ENCODE measurements at places on chromosomes 2 and 18.

- DNase-seq, result no peak
These were observed 172.4 kb downstream of the LRATD1 start for GRCh38 chr2:14804902-14805301.

DNA sequence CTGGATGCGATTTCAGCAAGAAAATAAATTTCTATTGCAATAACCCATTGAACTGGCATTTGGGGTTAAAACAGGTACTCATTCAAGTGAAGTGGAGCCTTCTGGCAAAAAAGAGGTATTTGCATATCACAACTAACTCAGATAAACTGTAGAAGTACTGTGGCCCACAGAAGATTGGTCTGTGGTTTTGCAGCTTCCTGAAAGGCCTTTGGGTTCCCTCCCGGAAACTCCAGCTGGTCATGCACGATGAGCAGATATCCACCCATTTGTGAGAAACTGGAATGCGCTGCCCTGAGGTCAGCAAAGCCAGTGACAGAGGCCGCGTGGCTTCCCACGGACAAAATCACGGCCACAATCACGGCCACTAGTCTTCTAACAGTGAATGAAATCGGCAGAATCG is 106.3 kb downstream of the EPHA4 start:
- DNase-seq, result peak; percentile 6

GRCh38 chr18:62037989-62038778 is 145.4 kb upstream of the RNF152 start:
- DNase-seq, result no peak

DNA sequence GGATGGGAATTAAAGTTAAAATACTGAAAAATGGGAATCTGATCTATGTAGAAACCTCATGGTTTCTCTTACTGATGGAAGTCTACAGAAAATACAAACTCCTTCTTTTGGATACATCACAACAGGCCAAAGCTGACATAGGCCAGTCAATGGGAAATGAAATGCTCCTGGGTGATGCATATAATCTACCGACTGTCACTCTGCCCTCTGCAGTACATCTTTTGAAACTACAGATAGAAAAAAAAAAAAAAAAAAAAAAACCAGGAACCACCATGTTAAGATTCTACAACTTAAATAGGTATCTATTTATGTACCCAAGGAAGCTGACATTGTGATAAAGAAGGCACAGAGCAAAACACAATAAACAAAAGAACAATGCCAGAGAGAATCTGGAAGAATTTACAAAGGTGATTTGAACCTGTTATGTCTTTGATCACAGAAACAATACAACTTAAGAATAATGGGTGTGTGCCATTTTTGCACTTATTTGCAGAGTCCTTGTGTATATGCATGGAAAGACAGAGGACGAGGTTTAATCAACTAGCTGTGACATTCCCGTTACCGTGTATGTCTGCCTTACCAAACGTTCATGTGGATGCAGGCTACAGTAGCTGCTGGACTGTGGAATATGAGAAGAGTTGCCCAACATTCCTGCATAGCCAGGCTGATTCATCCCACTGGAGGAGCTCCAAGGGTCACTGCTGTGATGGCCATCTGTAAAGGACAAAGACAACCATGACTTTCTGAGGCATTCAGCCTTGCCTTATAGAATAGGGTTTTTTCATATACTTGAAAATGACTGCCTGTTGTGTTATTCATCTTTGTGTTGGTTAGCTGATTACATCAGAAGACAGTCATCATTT is 312.7 kb downstream of the TCF4 start:
- DNase-seq, result peak; percentile 64

DNA sequence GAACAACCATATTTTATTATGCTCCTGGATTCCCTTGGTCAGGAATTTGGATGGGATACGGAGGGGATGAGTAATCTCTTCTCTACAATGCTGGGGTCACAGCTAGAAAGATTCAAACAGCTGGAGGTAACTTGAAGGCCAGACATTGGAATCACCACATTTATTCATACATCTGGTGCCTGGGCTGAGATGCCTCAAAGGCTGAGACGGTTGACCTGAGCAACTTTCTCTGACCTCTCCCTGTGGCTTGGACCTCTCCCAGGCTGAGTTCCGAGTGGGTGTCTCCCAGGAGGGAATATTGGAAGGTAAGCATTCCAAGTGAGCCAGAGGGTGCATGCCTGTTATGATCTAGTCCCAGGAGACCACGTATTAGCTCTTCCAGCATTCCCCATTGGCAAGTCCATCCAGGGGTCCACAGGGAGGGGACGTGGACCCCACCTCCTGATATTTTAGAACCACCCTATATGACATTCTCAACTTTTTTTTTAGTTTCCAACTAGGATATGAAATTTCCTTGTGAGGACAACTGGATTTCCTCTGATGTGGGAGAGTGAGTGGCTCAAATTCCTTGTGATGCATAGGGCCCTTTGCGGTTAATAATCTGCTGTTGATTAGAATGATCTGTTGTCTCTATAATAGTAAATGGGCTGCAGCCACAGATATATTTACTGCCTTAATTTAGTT is 101.8 kb downstream of the MRPS9 start:
- DNase-seq, result no peak

DNA sequence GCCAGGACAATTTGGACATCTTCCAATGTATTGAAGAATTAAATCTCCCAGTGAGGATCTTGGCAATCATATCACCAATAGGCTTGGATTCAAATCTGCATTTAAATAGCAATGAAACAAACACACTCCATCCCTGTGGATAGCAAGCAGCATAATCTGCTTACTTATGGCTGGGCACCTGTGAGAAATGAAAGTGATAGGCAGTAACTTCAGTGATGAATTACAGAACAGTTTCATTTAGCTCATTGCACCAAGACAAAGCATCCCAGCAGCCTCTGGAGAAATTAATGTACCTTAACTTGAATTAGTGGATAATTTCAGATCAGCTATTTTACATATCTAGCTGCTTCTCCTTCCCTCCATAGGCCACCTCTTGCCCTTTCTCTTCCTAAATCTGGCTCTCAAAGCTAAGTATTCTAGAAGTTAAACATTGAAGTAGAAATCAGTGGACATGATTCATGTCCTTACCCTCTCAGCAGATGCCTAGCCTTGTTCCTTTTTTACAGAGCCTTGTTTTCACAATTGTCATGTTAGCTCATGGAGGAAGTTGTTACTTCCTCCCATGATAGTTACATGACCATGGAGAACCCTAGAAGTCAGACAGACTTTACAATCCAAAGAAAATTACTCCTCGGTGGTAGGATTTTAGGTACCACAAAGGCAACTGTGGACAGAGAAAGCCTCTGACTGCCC is 88.5 kb upstream of the TACR1 start:
- DNase-seq, result peak; percentile 27

DNA sequence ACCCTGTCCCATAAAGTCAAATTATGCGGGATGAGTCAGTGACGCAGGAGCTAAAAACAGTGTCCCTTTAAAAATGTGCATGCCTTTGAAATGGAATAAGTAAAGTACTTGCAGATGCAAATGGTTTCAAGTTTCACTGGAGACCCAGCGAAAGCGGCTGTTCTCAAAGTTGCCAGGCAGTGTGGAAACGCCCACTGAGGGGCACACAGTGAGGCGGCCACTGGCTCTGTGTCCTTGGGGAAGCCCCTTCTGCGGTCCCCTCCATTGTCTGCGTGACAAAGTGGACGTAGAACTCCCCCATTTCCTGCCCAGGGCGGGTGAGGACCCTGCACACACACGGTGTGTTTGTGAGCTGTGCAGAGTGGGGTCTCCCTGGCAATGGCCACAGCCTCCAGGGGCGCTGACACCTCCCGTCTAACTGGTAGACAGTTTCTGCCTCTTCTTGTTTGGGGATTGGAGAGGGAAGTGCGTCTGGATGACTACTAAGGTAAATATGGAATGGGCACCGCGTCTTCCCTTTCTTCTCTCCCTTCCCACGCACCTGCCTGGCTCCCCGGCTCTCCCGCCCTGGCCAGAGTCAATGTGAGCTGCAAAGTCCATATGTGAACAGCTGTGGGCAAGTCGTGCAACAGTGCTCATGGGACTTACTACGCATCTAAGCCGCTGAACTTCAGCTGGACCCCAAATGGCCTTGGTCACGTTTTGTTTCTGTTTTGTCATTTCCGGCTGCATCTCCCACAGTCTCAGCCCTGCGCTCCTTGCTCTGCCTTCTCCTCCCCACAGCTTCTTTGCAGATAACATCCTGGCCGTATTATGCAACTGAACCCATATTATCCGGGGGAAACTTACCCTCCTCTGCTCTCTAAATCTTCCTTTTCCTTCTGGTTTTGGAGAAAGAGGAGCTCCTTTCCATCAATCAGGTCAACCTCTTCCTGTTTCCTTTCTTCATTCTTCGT is 33.7 kb upstream of the ZNF516 start:
- peak; percentile 50 for DNase-seq

DNA sequence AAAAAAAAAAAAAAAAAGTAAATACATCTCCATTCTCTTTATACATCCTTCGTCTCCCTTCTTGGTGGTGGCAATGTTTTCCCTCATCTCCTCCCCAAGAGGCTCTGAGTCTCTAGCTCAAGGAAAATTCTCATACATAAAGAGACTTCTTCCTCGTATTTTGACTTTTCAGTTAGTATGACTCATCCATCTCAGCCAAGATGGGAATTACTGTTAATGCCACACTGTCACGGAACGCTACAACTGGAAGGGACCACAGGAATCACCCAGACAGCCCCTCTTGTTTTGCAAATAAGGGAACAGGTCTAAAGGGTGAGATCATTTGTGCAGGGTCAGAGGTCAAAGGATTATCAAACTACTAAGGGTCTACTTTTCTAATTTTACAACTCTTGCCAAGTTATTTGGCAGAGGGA is 19.5 kb downstream of the NFE2L2 start:
- peak; percentile 69 for DNase-seq

GRCh38 chr2:115946891-115947290 is 1504.5 kb downstream of the DPP10 start:
- no peak for DNase-seq

GRCh38 chr18:62850619-62851306 is 135.4 kb downstream of the PHLPP1 start:
- DNase-seq, result no peak

DNA sequence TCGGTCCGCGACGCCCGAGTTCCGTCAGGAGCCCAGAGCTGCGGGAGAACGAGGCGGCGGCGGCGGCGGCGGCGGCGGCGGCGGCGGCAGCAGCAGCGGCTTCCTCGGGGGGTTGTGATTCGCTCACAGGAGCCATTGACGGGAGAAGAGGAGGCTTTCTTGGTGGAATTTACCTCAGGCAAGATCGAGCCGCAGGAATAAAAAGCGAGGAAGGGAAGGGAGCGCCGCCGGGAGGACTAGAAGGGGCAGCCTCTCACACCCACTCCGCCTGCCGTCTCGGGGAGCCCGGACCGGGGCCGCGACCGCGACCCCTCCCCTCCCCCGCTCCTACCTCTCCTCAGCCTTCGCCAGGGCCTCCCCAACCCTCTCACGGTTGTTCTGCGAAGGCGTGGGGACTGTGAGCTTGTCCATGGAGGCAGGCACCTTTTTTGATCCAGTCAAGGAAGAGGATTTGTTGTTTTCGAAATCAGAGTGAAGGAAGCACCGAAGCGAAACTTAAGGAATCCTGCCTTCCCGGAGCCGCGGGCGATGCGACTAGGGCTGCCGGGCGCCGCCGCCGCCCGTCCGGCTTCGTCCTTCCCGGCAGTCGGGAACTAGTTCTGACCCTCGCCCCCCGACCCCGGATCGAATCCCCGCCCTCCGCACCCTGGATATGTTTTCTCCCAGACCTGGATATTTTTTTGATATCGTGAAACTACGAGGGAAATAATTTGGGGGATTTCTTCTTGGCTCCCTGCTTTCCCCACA is 506 bp downstream of the BMPR2 start:
- DNase-seq, result peak; percentile 71

DNA sequence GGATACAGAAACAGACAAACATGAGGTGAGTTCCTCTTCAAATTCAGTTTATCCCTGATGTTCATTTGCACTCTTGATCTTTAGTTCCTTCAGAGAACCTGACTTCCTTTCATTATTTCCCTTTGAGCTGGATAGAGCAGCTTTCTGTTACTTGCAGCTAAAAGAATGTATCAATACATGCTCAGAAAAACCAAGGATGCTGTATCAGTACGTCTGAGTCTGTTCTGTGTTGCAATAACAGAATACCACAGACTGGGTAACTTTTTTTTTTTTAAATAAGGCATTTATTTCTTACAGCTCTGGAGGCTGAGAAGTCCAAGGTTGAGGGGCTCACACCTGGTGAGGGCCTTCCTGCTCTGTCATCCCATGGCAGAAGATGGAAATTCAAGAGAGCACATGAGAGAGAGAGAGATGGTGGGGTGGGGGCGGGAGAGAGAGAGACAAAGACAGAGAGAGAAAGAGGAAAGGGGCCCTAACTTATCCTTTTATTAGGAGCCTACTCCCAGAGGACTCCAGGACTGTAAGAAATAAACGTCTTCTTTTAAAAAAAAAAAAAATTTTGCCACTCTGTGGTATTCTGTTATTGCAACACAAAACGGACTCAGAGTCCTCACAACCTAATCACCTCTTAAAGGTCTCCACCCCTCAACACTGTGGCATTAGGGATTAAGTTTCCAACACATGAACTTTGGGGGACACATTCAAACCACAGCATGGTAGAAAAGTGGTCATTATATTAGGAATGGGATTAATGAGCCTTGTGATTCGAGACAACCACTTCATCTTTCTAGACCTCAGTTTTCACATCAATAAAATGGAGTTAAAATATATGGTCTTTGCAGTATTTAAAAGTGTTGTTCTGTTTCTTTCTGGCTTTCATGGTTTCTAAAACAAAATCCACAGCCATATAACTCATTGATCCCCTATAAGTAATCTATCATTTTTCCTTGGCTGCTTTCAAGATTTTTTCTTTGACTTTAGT is 18.4 kb upstream of the SELENOI start:
- peak; percentile 34 for DNase-seq

- no peak for DNase-seq
These were observed 33.7 kb downstream of the SOX11 start for GRCh38 chr2:5725794-5726463.

DNA sequence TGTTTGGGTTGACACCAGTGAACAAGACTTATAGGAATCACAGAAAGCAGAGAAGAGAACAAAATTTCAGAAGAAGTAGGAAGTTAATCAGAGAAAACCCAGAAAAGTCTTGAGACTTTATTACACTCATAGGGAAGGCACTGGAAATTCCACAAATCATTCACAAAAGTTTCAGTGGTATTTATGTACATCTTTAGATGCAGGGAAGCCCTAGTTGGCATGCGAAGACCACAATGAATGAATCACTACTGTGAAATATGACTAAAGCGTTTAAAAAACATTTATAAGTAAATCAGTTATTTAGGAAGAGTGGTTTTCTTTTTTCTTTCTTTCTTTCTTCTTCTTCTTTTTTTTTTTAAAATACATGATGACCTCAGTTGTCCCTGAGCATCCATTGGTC is 105.1 kb downstream of the NUP35 start:
- DNase-seq, result no peak

DNA sequence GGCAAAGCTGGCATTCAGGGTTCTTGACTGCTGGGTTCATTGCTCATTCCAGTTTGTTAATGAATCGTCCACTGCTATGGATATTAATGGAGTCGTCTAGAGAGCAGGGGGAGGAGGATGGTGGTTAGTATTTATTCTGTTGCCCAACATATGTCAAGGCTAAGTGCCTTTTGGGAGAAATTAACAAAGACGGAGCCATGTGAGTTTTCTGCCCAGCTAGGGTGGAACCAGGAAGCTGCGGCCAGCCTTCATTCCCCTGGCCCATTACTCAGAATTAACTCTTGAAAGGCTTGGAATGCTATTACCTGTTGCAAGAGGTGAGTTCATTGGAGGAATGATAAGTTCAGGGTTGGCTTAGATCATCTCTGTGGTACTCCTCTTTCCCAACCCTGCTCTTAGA is 19.3 kb downstream of the IGFBP2 start:
- DNase-seq, result no peak

GRCh38 chr2:120846406-120847095 is 110.9 kb downstream of the GLI2 start:
- no peak for DNase-seq
